ENCODE measurements at places on chromosomes 2 and 18.

- no peak for DNase-seq
These were observed 682.7 kb upstream of the RAB6C start for GRCh38 chr2:129296806-129297205.

GRCh38 chr2:179235463-179236108 is 29.0 kb downstream of the SESTD1 start:
- no peak for DNase-seq

DNA sequence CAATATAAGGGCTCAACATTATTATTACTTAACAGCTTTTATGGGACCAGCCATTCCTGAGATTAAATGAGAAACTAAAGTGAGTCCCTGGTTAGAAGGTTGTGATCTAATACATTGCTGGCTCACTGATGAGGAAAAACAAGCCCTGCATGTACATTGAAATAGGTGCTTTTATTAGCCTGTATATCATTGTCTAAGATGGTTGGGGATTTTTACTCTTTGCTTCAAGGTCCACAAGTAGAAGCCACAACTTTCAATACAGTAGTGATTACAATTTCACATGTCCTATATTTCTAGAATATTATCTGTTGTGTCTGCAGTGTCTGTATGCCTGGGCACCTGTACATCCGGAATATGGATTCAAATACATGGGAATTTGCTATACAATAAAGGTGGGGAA is 104.1 kb upstream of the FZD5 start:
- no peak for DNase-seq

GRCh38 chr2:127083819-127084503 is 23.0 kb downstream of the BIN1 start:
- DNase-seq = no peak

DNA sequence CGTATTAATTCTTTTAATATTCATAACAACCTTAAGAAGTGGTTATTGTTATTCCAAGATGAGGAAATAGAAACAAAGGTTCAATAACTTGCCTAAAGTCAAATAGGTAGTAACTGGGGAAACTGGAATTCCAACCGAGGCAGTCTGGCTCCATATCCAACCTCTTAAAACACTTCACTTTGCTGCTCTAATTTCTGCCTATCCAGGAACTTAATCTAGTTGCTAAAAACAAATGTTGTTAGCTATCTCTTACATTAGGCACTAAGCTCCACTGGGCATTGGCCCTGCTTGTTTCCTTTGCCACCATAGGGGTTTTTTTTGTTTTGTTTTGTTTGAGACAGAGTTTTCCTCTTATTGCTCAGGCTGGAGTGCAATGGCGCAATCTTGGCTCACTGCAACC is 24.8 kb downstream of the ERLEC1 start:
- no peak for DNase-seq

- DNase-seq = no peak
These were observed 6.4 kb downstream of the MYT1L start for GRCh38 chr2:2324565-2325101.

DNA sequence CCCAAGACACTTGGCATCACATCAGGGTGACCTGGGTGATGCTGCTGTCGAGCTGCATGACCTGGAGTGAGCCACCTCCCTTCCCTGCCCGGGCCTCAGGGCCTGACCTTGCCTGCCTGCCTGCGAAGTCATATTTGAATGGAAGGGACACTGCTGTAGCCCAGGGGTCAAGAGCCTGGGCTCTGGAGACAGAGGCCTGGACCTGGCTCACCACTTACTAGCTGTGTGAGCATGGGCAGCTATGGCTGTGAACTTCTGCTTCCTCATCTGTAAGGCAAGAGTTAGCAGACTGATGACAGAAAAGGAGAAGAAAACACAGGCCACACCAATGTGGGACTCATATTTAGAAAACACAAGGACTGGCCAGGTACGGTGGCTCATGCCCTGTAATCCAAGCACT is 118.7 kb downstream of the ZFP36L2 start:
- no peak for DNase-seq

DNA sequence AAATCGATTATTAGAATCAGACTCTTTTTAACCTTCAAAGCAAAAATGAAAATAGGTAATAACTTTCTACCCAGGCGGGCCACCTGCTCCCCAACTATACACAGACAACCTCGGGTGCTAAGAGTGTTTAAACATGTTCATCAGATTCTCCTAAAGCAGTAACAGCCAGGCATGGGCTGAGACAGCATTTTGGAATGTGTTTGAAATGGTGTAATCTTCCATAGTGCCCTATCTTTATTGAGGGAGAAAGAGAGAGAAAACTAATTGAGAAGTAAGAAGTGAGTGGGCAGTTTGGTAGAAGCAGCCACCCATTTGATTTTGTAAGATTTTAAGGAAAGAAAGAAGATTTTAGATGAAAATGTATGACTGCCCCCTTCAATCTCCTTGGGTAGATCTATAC is 196.1 kb upstream of the CTAGE1 start:
- DNase-seq = no peak

GRCh38 chr2:1873343-1873742 is 129.0 kb upstream of the PXDN start:
- no peak for DNase-seq

- peak; percentile 78 for DNase-seq
These were observed 20.4 kb upstream of the CXXC1 start for GRCh38 chr18:50307738-50308470.

DNA sequence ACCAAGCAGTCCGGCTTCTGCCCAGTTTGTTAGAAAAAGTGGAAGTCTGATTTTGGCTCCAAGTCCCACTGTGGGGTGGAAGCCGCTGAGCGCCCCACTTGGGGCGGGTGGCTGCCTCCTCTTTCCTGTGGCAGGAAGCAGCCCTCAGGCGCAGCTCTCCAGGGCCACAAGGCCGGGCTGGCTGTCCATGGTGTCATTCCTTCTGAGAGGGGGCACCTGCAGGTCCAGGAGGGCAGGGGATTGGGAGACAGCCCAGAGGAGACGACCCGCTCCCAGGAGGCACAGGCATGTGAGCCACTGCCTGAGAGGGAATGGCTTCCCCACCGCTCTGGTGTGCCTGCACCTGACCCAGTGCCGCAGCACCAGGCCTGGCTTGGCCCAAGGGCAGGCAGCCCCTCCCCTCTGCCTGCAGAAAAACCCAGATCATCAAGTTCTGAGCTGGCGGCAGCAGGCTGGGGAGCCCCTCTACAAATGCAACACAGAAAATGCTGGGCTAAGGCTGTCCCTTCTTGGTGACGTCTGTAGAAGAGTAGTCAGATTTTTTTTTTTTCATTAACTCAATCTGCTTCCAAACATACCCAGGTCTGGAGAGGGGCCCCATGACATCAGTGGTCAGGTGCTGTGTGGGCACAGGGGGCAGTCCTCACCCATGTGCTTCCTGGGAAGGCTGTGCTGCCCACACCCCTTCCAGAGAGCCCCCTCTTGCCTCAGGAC is 38.4 kb downstream of the HS6ST1 start:
- DNase-seq = no peak

GRCh38 chr18:31099450-31100230 is 2.6 kb downstream of the DSC2 start:
- DNase-seq = no peak

- DNase-seq = no peak
These were observed 681 bp upstream of the ROCK2 start for GRCh38 chr2:11344956-11345677.

- DNase-seq = no peak
These were observed 9.8 kb downstream of the NRP2 start for GRCh38 chr2:205692104-205692503.

- DNase-seq = no peak
These were observed 44.1 kb downstream of the TMEM163 start for GRCh38 chr2:134674687-134675086.

GRCh38 chr2:113755835-113756354 is 547 bp downstream of the SLC35F5 start:
- peak; percentile 21 for DNase-seq

GRCh38 chr18:37176621-37176934 is 347.7 kb downstream of the KIAA1328 start:
- DNase-seq = no peak

- no peak for DNase-seq
These were observed 53.2 kb downstream of the BMPR2 start for GRCh38 chr2:202429164-202429980.

GRCh38 chr2:62477573-62477972 is 28.4 kb downstream of the TMEM17 start:
- DNase-seq = no peak

- peak; percentile 49 for DNase-seq
These were observed 26.5 kb upstream of the MCFD2 start for GRCh38 chr2:46942143-46942526.

- no peak for DNase-seq
These were observed 692 bp upstream of the WNT6 start for GRCh38 chr2:218858671-218859555.
